MCF 10A (cell line): ENCODE measurements at places on chromosomes 5 and 9.

- DNase-seq: no peak
These were observed 60.7 kb upstream of the DMAC1 start for GRCh38 chr9:7860335-7860709.

GRCh38 chr9:94975480-94975879, 249.0 kb downstream of the AOPEP start:
- DNase-seq: no peak

DNA sequence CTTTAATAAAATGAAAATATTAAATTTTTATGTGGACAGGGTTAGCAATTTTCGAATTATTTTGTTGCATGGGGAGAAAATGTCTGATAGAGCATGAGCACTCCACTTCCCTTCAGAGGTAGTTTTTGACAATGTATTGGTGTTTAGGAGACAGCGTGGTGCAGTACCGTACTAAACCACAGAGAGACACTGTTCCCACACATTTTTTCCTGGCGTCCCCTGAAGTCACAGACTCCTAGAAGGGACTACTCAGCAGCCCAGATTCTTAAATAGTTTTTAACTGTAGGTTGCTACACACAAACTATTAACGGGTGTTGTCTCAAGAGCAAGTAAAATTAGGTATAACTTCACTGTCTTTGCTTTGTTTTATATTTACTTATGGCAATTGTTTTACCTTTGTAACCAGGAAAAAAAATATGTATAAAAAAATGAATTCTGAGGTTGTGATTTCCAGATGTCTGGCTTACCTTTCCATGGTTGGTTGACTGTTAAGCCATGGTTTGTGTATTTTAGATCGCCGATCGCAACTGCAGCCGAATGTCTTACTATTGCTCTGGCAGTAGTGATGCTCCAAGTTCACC, 171.2 kb downstream of the DOCK8 start:
- peak; percentile 80 for DNase-seq

DNA sequence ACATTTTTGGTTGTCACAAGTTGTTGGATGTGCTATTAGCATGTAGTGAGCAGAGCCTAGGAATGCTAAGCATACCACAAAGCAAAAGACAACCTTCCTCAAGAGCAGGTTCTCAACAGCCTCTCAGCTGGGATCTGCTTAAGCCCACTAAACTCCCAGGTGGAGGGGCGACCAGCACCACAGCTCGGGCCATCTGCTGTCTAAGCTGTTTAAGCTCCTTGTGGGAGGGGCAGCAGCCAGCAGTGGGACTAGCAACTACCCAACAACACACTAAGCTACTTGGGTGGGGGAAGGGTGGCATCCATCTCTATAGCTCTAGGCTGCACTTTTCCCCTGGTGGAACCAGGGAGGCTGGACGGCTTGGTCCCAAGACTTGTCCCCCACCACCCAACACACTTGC, 1052.7 kb upstream of the ARRDC3 start:
- DNase-seq: no peak

DNA sequence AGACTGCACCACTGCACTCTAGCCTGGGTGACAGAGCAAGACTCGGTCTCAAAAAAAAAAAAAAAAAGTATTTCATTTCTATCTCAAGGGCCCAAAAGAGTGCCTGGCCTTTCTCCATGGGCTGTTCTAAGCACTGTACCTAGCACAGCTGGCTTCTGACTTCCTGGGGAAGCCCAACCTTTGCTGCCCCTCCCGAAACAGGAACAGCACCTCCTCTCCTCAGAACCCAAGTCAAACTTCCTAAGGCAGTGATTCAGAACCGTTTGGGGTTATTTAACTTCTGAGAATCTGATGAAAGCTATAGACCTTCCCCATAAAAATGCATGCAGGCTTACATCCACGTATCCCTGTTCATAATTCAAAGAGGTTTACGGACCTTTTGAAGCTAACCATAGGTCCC, 57.8 kb downstream of the NRG2 start:
- DNase-seq: no peak

GRCh38 chr9:111450124-111450523, 34.1 kb downstream of the ECPAS start:
- DNase-seq: no peak

GRCh38 chr5:66242050-66242715, 98.1 kb downstream of the SREK1 start:
- DNase-seq: no peak

GRCh38 chr5:147573211-147573610, 63.3 kb upstream of the DPYSL3 start:
- DNase-seq: no peak

DNA sequence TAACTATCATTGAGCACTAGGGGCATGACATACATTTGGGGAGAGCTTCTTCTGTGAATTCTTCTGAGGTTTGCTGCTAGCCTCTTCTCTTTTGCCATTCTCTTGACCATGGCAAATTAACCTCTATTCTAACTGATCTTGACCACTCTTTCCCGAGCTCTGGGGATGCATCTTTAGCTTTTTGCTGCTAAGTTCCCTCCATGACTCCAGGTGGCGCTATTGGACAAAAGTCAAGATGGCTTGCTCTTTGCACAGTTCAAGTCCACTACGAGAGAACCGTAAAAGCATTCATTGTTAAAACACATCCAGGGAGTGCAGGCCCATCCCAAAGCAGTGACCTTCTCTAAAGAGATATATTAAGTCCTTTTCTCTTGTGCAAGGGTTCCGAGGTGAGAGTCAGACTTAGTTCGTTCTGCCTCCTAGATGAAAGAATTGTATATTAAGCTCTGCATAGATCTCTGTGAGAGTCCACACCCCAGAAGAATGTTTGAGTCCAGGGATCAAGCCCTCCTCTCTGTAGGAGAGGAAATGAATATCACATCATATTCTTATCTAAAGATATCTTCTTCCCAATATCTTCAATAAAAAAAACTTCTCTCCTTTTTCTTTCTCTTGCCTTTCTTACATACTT, 1152.9 kb upstream of the CDH6 start:
- DNase-seq: peak; percentile 84
